Stimulated activated naive CD4-positive, alpha-beta T cell treated with Interleukin-2 at 50 U/mL for 16 hours (primary cell): ENCODE measurements at places on chromosomes 2 and 18.

DNA sequence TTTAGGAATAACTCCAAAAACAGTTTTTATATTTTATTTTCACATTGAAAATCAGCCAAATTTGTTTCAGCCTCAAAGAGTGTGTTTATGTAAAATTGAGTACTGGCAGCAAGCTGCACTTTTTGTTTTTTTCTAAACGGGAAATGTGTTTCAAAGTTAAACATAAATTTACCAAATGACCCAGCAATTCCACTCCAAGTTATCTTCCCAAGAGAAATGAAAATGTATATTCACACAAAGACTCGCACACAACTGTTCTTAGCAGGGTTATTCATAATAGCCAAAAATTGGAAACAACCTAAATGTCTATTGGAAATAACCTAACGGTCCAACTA is 9.3 kb downstream of the ALPK2 start:
- no peak for DNase-seq

DNA sequence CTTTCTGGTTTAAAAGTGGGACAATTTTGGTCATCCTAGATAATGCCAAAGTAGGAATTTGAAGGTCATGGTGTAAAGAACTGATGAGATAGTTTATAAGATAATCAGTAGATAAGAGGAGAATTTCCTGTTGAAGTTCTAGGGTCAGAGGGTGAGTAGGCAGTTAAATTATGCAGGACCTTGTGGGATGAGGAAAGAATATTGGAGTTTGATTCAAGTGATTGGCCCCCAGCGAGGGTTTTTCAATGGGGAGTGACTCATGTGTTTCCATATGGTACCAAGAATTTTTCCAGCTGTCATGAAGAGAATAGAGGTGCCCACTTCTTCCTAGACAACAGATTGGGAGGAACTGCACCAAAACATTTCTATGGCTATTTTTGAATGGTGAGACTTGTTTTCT is 940.2 kb upstream of the ZEB2 start:
- DNase-seq, result no peak

- peak; percentile 78 for DNase-seq
Observed at GRCh38 chr2:120177001-120177621, 46.1 kb downstream of the TMEM185B start.

DNA sequence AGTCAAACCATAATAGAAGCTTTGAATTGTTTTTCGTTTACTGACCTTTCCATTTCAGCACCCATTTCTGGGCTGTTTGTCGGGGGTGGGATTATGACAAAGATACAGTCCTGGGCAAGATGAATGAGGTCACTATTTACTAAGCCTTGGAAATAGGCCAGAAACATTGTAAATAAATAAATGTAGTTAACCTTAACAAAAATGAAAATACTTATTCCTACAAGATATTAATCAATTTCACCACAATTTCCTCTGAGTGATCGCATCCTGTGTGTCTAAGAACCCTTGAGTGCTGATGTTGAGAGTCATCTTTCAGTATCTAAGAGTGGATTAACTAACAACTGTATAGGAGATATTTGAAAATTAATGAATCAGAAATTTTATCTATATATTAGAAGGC is 14.0 kb downstream of the ITGA4 start:
- no peak for DNase-seq

DNA sequence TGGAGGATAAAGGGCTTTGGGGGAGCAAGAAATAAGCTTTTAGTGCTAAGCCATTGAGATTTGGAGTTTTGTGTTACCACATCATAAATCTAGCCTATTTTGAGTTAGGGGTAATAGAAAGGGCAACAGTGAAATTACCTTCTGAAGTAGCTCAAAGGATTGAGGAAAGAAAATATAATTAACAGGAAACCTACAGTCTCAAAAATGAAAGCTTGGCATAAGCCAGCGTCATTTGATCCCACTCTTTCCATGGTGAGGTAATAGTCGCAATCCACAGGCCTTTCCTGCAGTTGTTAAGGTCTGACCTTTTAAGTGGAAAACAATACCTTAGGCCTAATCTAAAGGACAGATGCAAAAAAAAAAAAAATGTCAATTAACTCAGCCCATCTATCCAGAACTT is 182.7 kb downstream of the UXS1 start:
- DNase-seq, result no peak

- DNase-seq, result no peak
Observed at GRCh38 chr2:164725542-164725941, 104.3 kb upstream of the GRB14 start.

DNA sequence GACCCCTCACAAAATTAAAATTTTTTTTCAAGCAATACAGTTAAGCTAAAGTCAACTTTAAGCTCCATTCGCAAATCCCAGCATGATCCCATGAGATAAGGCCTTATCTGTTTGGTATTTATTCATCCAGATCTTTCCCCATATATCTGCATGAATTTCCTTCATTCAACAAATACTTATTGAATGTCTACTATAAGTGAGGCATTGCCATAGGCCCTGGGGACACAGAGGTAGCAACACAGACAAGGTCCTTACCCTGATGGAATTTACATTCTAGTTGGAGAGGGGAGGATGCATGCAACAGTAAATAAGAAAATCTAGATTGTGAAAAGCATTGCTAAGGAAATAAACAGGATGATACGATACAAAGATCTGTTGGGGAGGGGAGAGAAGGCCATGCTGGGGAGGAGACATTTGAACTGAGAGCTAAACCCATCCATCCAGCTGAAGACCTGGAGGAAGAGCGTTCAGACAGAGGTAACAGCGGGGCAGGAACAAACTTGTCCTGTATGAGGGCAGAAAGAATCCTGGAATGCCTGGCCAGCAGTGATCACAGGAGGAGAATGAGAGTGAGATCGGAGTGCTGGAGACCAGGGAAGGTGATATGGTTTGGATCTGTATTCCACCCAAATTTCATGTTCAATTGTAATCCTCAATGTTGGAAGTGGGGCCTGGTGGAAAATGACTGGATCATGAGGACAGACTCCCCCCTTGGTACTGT is 71.6 kb downstream of the SDC1 start:
- DNase-seq, result no peak

GRCh38 chr2:18104595-18105224 is 226.2 kb downstream of the KCNS3 start:
- DNase-seq, result no peak

GRCh38 chr2:168212866-168213265 is 34.5 kb downstream of the STK39 start:
- DNase-seq, result no peak

GRCh38 chr2:64367444-64368232 is 86.3 kb upstream of the LGALSL start:
- no peak for DNase-seq

DNA sequence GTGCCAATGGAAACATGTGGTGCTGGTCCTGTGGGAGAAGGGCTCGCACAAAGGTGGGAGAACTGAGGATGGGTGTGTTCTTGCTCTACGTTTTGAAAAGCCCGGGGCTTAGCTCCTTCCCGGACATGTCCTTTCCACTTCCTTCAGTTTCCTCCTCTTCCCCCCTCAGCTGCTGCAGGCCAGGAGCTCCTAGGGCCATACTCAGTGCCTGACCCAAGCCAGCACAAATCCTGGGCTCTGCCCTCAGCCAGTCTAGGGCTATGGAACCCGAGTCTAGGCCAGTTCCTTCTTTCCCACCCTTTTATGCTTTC is 1.4 kb upstream of the SIX2 start:
- DNase-seq, result no peak

DNA sequence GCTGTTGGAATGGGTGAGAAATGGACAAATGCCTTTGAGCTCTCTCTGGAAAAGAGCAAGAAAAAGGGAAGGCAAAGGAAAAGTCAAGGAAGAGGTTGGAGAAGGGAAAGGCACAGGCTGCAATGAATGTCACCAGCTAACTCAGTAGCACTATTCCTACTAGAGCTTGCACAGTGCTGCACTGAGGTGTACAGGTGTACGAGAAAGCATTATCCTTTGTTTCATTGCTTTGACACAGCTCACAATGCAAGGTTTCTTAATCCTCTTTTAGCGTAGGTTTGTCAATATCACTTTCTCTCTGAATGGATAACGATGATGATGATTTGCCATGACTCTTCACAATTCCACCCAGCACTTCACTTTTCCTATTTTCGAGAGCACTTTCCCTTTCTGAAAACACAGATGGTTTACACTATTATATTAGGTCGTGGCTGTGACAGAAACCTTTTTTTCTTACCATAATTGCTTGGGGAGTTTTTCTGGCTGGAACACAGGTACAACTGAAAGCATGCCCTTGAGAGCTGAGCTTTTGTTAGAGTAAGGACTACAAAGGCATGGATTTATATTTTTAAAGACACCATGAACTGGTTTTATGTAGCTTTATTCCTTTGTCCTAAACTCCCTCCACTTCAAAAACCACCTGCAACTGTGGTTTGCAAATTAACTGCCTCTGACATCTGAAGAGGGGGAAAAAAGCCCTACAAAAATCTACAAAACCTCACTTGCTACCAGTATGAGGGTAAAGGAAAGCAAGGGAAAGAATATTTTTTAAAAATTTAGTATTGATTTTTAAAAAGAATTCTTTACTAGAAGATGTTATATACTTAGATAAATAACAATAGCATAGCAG is 265.5 kb downstream of the TGIF1 start:
- no peak for DNase-seq

DNA sequence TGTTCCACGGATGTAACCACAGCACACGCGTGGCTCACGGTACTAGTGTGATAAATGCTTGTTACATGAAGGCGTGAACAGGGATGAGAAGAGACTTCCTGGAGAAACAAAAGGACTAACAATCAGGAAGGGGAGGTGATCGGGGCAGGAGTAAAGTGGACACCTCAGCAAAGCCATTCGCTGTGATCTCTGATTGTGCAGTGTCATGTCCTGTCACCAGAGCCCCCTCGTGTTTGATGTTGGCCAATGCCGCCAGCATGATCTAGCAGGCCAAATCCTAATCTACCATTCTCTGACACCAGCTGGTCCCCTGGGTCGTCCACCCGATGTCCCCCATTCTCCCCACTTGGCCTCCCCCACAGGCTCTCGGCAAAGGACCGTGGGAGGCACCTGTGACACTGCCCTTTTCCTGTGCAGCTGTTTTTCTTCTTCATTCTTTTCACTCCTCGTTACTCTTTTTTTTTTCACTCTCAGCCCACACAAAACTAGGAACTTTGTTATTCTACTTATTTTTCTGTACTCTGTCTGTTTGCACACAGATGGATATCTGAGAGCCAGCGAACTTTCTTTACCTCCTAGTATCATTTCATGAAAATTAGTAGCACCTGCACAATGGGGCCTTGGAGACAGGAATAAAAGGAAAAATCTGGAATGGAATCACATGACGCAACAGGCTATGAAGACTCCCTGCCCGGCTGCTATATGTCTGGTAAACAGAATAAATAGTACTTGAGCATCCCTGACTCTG is 146.8 kb downstream of the TGIF1 start:
- peak; percentile 55 for DNase-seq

GRCh38 chr2:28810384-28811285 is at the start of gene SPDYA:
Gene SPDYA (plus strand): TSS chr2:28810834. CDS start chr2:28816015, 5,181 bp downstream.
- DNase-seq, result peak; percentile 81

DNA sequence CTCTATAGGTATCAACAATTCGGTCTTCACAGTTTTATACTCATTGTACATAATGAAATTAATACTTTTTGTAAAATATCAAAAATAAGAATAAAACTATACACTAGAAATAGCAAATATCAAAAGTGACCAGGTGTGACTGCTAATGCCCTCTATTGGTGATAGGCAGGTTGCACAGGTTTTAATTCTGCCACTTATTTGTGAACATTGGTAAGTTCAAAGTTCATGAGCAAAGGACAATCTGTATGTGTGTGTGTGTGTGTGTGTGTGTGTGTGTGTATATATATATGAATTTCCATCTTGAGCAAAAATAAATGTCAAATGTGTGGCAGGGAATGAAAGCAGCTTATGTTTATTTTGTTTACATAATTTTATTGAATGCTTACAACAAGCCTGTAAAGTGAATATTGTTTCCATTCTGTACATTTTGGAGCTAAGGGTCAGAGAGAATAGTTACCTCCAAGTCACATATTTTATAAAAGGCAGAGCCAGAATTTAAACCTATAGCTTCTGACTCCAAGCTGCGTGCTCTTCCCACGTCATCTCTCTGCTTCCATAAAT is 537.4 kb downstream of the CPS1 start:
- DNase-seq, result no peak

DNA sequence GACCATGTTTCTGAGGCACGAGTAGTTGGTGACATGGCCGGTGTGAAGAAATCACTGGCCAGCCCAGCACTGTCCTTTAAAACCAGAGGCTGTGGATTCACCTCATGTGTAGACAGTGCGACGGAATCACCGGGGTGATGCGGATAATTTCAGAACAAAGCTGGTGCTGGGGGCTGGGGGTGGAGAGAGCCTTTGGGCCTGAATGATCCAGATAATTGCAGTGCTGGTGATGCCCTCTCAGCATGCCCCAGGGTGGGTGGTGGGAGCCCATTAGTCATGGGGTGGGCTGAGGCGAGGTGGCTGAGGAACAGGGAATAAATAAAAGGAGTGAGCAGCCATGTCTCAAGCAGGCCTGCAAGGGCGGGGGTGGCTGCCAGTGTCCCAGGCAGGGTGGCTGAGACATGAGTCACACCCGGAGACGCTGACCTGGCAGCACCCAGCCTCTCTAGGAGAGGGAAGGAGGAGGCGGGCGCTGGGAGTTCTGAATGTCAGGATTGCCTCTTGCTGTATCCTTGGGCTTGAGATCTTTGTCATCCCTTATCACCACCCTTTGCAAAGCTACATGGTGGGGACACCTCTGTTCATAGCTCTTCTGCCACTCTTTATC is 151.1 kb upstream of the MSH6 start:
- DNase-seq, result no peak

DNA sequence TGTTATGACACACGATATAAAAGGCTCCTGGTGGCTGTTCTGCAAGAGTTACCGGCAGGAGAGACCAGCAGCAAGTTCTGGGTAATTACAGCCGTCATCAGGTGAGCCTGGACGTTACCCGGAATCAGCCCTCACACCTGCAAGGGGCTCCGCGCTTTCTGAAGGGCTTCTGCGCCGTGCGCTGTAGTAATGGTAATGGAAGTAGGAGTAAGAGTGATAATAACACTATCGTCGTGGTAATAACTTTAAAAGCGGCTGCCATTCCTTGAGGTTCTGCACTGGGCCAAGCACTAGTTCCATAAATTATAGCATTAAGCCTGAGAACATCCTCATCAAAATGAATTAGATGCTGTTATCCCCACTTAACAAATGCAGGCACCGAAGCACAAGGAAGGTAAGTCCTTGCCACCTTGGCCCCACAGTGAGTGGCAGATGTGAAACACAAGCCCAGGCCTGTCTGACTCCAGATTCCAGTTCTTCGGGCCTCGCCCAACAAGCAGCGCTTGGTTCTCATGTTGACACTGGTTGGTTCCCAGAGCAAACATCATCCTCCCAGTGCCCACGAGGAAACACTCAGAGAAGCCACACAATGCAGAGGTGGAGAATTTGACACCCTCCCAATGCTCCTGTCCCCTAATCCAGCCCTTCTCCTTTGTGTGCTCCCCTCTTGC is 205.2 kb downstream of the EIPR1 start:
- no peak for DNase-seq

- no peak for DNase-seq
Observed at GRCh38 chr2:137747509-137747908, 216.8 kb upstream of the HNMT start.

GRCh38 chr2:11697103-11697871 is 27.3 kb upstream of the NTSR2 start:
- no peak for DNase-seq

GRCh38 chr2:172415865-172416183 is 11.6 kb upstream of the ITGA6 start:
- no peak for DNase-seq
